ENCODE measurements at places on chromosomes 7 and 10. TPM values are rescaled to one million over a fixed set of nuclear protein-coding genes. Genes with fewer than 3 reads are reported as not detected.

GRCh38 chr10:22243321-22243720, 25.5 kb upstream of the EBLN1 start:
- no peak for DNase-seq
- no peaks in the 10 kb centered on the region for H3K36me3 ChIP-seq
- H3K27me3 ChIP-seq = no peaks in the 10 kb centered on the region
- H3K27ac ChIP-seq = no peak overlapping the region
- H3K4me1 ChIP-seq = no peaks in the 10 kb centered on the region

- no peaks in the 10 kb centered on the region for H3K36me3 ChIP-seq
- H3K4me1 ChIP-seq = no peaks in the 10 kb centered on the region
- DNase-seq = no peak
- H3K27ac ChIP-seq = no peak overlapping the region
- peaks cover 4% of the 10 kb centered on the region for H3K27me3 ChIP-seq
- H3K4me3 ChIP-seq = no peak overlapping the region
These were observed 174.8 kb upstream of the GPR26 start for GRCh38 chr10:123491364-123491763.

GRCh38 chr7:12766416-12766815, 79.0 kb downstream of the ARL4A start:
- no peaks in the 10 kb centered on the region for H3K27me3 ChIP-seq
- no peaks in the 10 kb centered on the region for H3K36me3 ChIP-seq
- H3K4me3 ChIP-seq = no peak overlapping the region

- no peaks in the 10 kb centered on the region for H3K4me1 ChIP-seq
- no peak overlapping the region for H3K4me3 ChIP-seq
- no peak overlapping the region for H3K27ac ChIP-seq
- DNase-seq = no peak
- H3K27me3 ChIP-seq = no peaks in the 10 kb centered on the region
These were observed 176.5 kb downstream of the SUGCT start for GRCh38 chr7:40311307-40311706.

SPDYE11 gene
- total RNA-seq = not detected

DNA sequence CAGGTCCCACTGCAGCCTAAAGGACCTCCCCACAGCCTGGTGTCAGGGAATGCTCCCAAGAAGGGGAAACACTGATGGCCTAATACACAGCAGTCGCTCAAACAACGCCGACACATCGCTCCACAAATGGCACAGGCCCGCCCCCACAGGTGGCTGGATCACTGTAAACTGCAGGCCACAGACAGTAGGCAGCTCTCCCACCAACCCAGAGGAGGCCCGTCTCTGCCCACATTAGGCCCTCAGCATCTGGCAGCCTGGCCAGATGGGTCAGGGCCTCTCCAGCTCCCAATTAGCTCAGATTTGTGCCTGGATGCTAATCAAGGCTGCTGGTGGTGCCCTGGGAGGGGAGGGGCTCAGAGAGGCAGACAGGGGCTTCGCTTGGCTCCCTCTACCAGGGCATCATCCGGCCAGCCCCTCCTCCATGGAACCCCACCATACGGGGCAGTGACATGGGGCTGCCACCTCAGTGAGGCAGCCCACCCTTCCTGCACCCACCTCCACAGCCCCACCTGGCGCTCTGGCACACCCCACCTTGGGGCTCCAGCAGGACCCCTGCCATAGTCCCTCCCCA, 42.7 kb downstream of the CAMK2B start:
- H3K4me3 ChIP-seq = no peak overlapping the region
- DNase-seq = no peak
- no peaks in the 10 kb centered on the region for H3K36me3 ChIP-seq
- H3K4me1 ChIP-seq = no peaks in the 10 kb centered on the region
- no peak overlapping the region for H3K27ac ChIP-seq
- H3K27me3 ChIP-seq = no peaks in the 10 kb centered on the region

DNA sequence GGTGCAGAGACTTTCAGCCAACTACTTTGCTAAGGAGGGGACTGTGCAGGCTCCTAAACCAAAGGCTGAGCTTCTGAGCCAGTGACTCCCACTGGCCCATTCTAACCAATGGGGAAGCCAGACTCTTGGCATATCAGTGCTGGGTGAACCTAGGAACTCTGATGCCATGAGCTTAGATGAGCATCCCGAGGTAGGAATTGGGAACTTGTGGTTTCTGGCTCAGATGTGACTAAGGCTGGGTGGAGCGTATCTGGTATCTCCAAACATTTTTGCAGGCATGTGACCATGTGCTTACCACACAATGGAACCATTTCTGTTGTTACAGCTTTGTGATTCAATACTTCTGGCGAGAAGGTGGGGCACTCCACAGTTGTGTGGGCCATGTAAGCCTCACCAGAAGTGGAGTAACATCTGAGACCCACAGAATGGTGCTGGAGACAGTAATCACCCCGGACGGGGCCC, 2.5 kb upstream of the AVPI1 start:
- peaks cover 26% of the 10 kb centered on the region for H3K4me1 ChIP-seq
- no peak for DNase-seq
- H3K27ac ChIP-seq = no peak overlapping the region
- H3K4me3 ChIP-seq = no peak overlapping the region
- H3K36me3 ChIP-seq = no peaks in the 10 kb centered on the region

ANAPC16 gene
- 110 TPM for total RNA-seq
